ENCODE measurements at places on chromosomes 12 and 14. TPM values are rescaled to one million over a fixed set of nuclear protein-coding genes. Genes with fewer than 3 reads are reported as not detected.

Gene DIO2
- total RNA-seq, result not detected

Gene LTB4R2
- 23.3 TPM for total RNA-seq

GRCh38 chr12:110686294-110686903, 2.5 kb downstream of the HVCN1 start:
- H3K4me3 ChIP-seq, result peak overlapping the region; percentile 88
- peaks cover 8% of the 10 kb centered on the region for H3K27me3 ChIP-seq
- H3K27ac ChIP-seq, result peak overlapping the region; percentile 43
- DNase-seq, result no peak

Gene TPPP2
- total RNA-seq, result not detected

DNA sequence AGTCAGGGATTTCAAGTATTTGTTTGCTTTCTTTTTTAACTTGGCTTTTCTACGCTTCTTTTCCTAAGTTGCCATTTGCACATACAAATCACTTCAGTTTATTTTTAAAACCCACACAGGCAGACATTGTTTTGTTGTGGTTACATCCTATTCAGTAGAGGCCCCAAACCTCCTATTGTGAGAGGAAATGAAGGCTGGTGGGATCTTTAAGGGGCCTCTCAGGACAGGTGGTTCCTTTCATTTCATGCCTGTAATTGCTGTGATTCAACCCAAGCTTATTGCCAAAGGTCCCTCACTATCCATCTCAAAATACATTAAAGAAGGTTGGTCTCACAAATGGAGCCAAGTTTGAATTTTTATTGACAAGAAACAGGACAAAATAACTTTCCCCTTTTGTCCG, 257.1 kb downstream of the ADAMTS20 start:
- H3K27me3 ChIP-seq, result no peaks in the 10 kb centered on the region
- H3K4me1 ChIP-seq, result no peaks in the 10 kb centered on the region
- no peaks in the 10 kb centered on the region for H3K36me3 ChIP-seq
- DNase-seq, result no peak
- no peak overlapping the region for H3K27ac ChIP-seq

DNA sequence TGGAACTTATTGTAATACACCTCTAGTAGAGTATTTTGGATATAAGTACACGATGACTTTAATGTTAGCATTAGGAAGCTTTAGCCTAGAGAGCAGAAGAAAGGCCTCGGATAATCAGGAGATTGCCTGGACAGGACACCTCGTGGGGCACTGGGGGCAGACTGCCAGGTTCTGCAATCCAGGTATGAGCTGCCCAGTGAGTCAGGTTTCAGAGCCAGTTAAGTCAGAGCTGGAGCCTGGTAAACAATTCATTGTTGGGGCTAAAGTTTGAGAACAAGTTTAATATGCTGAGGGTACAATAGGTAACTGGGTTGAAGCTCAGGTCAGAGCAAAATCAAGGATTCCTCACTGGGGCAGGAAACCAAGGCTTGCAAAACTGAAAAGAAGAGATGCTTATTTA, 107.4 kb downstream of the RERGL start:
- H3K27ac ChIP-seq, result no peak overlapping the region
- H3K4me3 ChIP-seq, result no peak overlapping the region
- H3K27me3 ChIP-seq, result no peaks in the 10 kb centered on the region
- no peaks in the 10 kb centered on the region for H3K36me3 ChIP-seq
- no peaks in the 10 kb centered on the region for H3K4me1 ChIP-seq

DNA sequence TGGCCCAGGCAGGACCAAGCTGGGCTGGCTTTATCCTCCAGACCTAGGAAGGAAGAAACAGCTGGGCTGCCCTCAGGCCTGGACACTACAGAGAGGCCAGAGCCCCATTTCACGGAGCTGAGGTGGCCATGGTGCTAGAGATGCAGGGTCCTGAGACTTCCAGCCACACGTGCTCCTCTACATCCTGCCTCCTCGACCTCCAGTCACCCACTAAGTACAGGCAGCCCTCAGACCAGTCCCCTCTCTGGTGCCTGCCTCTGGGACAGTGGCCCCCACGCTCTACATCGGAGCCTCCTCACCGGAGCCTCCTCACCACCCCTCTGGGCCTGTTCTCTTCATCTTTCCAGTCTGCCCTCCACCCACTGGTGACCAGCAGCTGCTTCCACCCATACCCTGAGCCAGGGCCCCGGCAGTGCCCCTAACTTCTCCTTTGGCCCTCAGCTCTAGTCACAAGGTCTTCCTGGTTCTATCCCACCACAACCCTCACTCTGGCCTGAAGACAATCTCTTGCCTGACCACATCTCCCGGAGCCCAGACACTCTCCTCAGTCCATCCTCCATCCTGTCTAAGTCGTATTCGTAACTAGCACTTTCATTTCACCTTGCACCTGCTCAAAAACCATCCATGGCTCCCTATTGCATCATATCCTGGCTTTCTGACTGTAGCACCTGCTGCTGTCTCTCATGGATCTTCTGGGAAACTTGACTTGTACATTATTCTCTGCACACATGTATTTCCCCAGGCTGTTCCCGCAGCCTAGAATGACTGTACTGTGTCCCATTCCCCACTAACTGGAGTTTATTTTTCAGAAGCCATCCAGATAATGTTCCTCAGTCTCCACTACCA, 43.9 kb downstream of the DIO3 start:
- peaks cover 16% of the 10 kb centered on the region for H3K36me3 ChIP-seq
- peaks cover 40% of the 10 kb centered on the region for H3K27me3 ChIP-seq
- no peak overlapping the region for H3K4me3 ChIP-seq
- no peak for DNase-seq
- no peak overlapping the region for H3K27ac ChIP-seq

GRCh38 chr14:92844204-92844603, 50.1 kb downstream of the GOLGA5 start:
- H3K27me3 ChIP-seq, result no peaks in the 10 kb centered on the region
- H3K4me3 ChIP-seq, result no peak overlapping the region
- H3K27ac ChIP-seq, result no peak overlapping the region
- peaks cover 14% of the 10 kb centered on the region for H3K4me1 ChIP-seq

Gene KRT8
- total RNA-seq, result 3.2 TPM

- H3K4me1 ChIP-seq, result no peaks in the 10 kb centered on the region
- H3K27me3 ChIP-seq, result peaks cover 19% of the 10 kb centered on the region
- H3K36me3 ChIP-seq, result no peaks in the 10 kb centered on the region
- DNase-seq, result no peak
Observed at GRCh38 chr14:25007832-25008231, 42.1 kb downstream of the STXBP6 start.

Gene SOCS2
- 24.3 TPM for total RNA-seq

DNA sequence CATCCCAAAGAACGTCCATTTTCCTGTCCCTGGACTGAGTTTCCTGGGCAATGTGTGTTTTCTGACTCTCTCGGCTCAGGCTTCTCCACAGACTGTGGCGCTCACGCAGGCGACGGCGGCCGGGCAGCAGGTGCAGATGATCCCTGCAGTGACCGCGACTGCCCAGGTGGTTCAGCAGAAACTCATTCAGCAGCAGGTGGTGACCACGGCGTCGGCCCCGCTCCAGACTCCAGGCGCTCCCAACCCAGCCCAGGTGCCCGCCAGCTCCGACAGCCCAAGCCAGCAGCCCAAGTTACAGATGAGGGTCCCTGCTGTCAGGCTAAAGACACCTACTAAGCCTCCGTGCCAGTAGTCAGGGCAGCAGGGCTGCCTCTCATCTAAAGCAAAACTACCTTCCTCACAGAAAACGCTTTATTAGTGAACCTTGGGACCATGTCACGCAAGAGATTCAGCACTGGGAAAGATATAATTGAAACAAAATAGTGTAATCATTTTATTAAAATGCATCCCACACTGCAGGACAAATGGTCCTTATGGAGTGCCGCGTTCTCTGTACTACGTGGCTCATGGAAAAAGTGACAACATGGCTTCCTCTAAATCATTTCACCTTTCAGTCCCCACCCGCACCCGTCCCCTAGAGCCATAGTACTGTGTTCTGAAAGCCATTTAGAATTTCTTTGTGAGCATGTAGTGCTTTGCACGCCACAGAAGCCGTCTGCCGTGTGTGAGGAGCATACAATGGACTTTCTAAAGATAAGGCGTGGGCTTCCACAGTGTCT, 66.6 kb downstream of the DDX51 start:
- no peak overlapping the region for H3K27ac ChIP-seq
- no peak overlapping the region for H3K4me3 ChIP-seq
- H3K36me3 ChIP-seq, result peaks cover 4% of the 10 kb centered on the region
- H3K4me1 ChIP-seq, result peaks cover 7% of the 10 kb centered on the region
- no peaks in the 10 kb centered on the region for H3K27me3 ChIP-seq

- H3K4me1 ChIP-seq, result peaks cover 6% of the 10 kb centered on the region
- no peak overlapping the region for H3K27ac ChIP-seq
- no peak for DNase-seq
- no peak overlapping the region for H3K4me3 ChIP-seq
- H3K36me3 ChIP-seq, result peaks cover 14% of the 10 kb centered on the region
- no peaks in the 10 kb centered on the region for H3K27me3 ChIP-seq
Observed at GRCh38 chr14:92982956-92983355, 60.0 kb downstream of the CHGA start.

Gene PPM1H
- 0.31 TPM for total RNA-seq

- no peak overlapping the region for H3K4me3 ChIP-seq
- peaks cover 9% of the 10 kb centered on the region for H3K4me1 ChIP-seq
- DNase-seq, result no peak
- H3K27me3 ChIP-seq, result no peaks in the 10 kb centered on the region
- H3K36me3 ChIP-seq, result peaks cover 5% of the 10 kb centered on the region
Observed at GRCh38 chr12:54358191-54358944, 5.9 kb downstream of the GPR84 start.

- H3K36me3 ChIP-seq, result no peaks in the 10 kb centered on the region
- no peak overlapping the region for H3K27ac ChIP-seq
- no peaks in the 10 kb centered on the region for H3K27me3 ChIP-seq
- H3K4me3 ChIP-seq, result no peak overlapping the region
- H3K4me1 ChIP-seq, result peaks cover 21% of the 10 kb centered on the region
Observed at GRCh38 chr12:64603183-64603841, 7.0 kb upstream of the RASSF3 start.

DNA sequence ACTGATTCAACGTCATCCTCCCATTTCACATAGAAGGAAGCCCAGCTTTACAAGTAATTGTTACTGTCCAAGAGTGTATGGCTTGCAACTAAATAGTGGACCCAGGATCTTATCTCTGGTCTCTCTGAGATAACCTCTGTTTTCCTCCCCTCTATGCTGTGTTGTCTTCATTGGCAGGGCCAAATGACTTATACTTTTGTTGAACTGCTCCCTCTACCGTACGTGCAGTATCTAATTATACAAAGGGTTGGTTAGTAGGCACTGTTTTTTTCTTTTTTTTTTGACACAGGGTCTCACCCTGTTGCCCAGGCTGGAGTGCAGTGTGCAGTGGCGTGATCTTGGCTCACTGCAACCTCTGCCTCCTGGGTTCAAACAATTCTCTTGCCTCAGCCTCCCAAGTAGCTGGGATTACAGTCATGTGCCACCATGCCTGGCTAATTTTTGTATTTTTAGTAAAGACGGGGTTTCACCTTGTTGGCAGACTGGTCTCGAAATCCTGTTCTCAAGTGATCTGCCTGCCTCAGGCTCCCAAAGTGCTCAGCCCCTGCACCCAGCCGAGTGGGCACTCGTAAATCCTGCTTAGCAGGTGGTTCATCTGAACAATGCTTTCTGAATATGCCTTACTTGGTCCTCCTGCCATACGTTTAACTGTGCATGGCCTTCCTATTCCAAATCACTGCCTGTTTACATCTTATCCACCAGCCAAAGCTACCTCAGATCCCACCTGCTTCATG, 162.1 kb downstream of the ADCK1 start:
- H3K4me1 ChIP-seq, result peaks cover 2% of the 10 kb centered on the region
- H3K27ac ChIP-seq, result no peak overlapping the region
- no peaks in the 10 kb centered on the region for H3K36me3 ChIP-seq
- peaks cover 44% of the 10 kb centered on the region for H3K27me3 ChIP-seq
- no peak for DNase-seq

- H3K36me3 ChIP-seq, result no peaks in the 10 kb centered on the region
- DNase-seq, result no peak
- peaks cover 8% of the 10 kb centered on the region for H3K27me3 ChIP-seq
- H3K4me1 ChIP-seq, result peaks cover 2% of the 10 kb centered on the region
- H3K4me3 ChIP-seq, result no peak overlapping the region
Observed at GRCh38 chr12:132268674-132269073, 60.7 kb downstream of the GALNT9 start.

Gene NOVA1
- not detected for total RNA-seq

GRCh38 chr14:24068711-24069410, 2.5 kb upstream of the CPNE6 start:
- H3K4me3 ChIP-seq, result no peak overlapping the region
- H3K4me1 ChIP-seq, result peaks cover 2% of the 10 kb centered on the region
- H3K36me3 ChIP-seq, result peaks cover 3% of the 10 kb centered on the region
- peaks cover 30% of the 10 kb centered on the region for H3K27me3 ChIP-seq

- H3K36me3 ChIP-seq, result no peaks in the 10 kb centered on the region
- no peak overlapping the region for H3K4me3 ChIP-seq
- DNase-seq, result no peak
Observed at GRCh38 chr14:60197629-60198303, 32.6 kb upstream of the DHRS7 start.

GRCh38 chr12:116766746-116767145, 28.6 kb downstream of the RNFT2 start:
- no peak for DNase-seq
- no peaks in the 10 kb centered on the region for H3K36me3 ChIP-seq
- H3K27me3 ChIP-seq, result no peaks in the 10 kb centered on the region
- H3K4me3 ChIP-seq, result no peak overlapping the region

Measured in T-helper 17 cell (primary cell).